Omental fat pad (tissue), 4 donors: ENCODE measurements at places on chromosomes 1 and 21. TPM values are rescaled to one million over a fixed set of nuclear protein-coding genes. Genes with fewer than 3 reads are reported as not detected.

NEGR1 gene
- total RNA-seq = 14.5 TPM

S100A16 gene
- total RNA-seq = 225 TPM

OPRD1 gene
- total RNA-seq = not detected

- no peak for DNase-seq
Measured at GRCh38 chr1:8520483-8520966, 202.6 kb downstream of the SLC45A1 start.

DNA sequence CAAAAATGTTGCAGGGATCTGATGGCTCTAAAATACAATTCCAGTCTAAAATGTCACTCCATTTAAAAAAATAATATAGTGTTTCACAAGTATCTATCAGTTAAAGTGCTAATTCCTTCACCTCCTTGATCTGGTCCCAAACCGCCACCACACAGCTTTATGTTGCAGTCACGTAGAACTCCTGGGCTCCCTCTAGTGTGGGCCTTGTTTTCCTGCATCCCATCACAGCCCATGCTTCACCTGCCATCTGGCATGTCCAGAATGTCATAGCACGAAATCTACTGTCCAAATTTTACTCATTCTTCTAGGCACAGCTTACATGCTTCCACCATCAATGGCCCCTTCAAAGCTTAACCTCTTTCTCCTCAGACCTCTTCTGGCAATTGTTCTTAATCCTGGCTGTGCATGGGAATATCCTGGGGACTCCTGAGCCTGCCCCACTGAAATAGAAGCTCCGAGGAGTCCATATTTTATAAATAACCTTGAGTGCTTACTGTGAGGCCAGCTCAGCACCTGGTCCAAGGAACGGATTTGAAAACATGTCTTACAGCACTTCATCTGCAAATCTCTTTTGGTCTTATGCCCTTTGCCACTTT is 15.5 kb downstream of the FYB2 start:
- no peak for DNase-seq

ESPN gene
- not detected for total RNA-seq
